RKO (cell line): ENCODE measurements at places on chromosomes 7 and 10.
A peak's percentile ranks its signal among the peaks of the same experiment; 100 is the strongest.

DNA sequence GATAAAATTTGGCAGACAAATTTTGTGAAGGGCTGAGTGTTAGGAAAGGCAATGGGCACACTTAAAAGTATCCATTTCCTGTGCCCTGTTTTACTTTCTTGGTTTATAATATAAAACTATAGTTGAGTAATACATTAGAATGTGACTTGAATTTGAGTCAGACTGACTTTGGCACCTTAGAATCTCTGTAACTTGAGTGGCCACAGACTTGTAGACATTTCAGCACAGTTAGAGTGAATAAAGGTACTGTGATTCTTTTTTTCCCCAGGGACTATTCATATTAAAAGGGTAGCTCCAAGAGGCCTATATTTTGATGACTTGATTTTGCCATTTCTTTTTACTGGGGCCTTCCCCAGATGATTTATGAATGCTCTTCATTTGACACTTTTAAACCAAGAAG, 22.4 kb downstream of the GBF1 start:
- DNase-seq: no peak

GRCh38 chr10:112802411-112803022, 147.5 kb upstream of the TCF7L2 start:
- no peak for DNase-seq

DNA sequence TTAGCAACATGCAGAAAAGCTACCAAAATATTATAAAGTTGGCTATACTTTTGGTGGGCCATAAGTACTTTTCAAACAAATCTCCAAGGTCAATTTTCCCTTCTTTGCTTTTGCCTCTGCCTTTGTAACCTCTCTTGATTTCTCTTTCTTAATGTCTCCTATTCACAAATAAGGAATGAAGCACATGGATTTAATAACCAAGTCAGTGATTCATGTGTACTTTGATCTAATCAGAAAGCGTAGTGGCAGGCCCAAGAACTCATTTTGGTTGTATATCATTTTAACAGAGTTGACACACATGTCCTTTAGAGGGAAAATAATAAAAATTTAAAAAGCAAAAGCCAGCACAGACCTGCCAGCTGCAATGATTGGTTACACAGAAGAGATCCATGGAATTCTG, 93.7 kb downstream of the FZD1 start:
- DNase-seq: no peak

GRCh38 chr7:153012203-153012602, 252.7 kb downstream of the ACTR3B start:
- no peak for DNase-seq

GRCh38 chr7:24874791-24875190, 105.2 kb downstream of the OSBPL3 start:
- no peak for DNase-seq

GRCh38 chr7:2484868-2485267, 8.7 kb upstream of the GRIFIN start:
- DNase-seq: no peak

DNA sequence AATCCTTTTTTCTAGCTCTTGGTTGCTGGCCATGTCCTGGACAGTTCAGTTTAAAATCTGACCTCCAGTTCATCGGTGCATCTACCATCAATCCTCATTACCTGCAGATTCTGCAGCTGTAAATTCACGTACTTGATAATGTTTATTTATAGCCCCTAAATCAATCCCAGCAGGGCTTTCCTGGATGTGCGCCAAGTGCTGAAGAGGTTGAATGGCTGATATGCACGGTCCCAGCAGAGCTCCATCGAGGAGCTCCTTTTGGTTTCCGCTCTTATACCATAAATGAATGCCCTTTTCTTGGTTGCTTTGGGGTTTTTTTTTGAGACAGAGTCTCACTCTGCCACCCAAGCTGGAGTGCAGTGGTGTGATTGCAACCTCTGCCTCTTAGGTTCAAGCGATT, 91.2 kb upstream of the CCZ1B start:
- DNase-seq: no peak

GRCh38 chr7:154183482-154183881, 131.3 kb downstream of the DPP6 start:
- DNase-seq: no peak

DNA sequence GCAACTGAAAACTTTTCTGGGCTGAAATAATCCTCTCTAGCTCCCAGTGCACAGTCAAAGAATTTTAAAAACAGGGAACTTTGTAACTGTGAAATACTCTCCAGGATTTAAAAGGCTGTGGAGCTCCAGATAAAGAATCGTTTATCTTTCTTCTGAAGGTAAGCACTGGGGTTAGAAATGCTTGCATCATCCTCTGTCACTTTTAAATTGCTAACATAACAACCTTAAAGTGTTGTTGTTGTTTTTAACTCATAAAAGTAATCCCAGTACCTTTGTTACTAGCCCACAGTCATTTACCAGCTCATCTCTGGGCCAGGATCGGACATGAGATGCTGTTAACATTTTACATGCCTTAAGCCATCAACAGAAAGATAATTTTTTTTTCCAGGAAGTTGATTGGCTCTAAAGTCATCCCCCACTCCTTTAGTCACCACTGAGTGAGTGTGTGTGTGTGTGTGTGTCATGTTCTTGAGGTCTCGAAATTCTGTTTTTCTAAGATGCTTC, at the start of gene SLC39A12:
Gene SLC39A12 (plus strand): TSS at position 51 of the 504 bp plus-strand sequence. CDS start 1,359 bp downstream, outside the sequence.
- DNase-seq: peak; percentile 75

GRCh38 chr7:50196719-50197118, 103.7 kb upstream of the ZPBP start:
- DNase-seq: no peak

GRCh38 chr7:108492742-108493141, 33.2 kb downstream of the PNPLA8 start:
- no peak for DNase-seq

- DNase-seq: no peak
Measured at GRCh38 chr10:68330852-68331454, 911 bp upstream of the HNRNPH3 start.

DNA sequence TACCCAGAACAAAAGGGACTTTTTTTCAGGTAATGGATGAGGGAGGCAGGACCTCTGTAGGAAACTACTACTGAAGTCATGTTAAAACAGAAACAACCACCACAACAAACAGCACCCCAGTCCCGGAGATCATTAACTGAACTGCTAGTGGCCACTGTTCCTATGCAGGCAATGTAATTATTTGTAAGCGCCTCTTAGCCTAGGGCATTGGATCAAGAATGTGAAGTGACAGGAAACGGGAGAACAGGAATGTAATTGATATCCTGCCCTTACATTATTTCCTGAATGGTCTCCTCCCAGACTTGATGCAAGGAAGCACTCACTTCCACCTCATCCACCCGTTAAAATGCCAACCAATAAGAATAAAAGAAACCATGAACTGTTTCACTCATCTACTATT, 16.7 kb upstream of the GAD2 start:
- DNase-seq: no peak

- peak; percentile 58 for DNase-seq
Measured at GRCh38 chr7:69399401-69399800, 198.9 kb upstream of the AUTS2 start.

DNA sequence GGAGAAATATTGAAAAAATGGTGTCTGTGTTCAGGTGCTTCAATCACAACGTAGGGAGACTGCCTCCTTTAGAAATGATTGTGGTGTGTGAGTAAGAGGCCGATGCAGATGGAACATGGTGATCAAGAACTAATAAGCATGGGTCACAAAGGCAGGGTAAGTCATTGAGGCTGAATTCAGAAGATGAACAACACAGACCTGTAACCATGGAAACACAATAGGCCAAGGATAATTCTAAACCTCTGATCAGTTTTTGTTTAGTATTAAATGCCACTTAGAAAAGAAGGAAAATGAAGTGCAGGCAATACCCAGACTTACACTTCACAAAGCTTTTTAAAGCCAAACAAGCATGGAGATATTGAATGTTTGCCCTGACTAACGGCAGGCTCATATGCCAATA, 32.8 kb upstream of the TAS2R16 start:
- no peak for DNase-seq

- DNase-seq: peak; percentile 66
Measured at GRCh38 chr7:133139350-133139749, 57.5 kb upstream of the CHCHD3 start.

DNA sequence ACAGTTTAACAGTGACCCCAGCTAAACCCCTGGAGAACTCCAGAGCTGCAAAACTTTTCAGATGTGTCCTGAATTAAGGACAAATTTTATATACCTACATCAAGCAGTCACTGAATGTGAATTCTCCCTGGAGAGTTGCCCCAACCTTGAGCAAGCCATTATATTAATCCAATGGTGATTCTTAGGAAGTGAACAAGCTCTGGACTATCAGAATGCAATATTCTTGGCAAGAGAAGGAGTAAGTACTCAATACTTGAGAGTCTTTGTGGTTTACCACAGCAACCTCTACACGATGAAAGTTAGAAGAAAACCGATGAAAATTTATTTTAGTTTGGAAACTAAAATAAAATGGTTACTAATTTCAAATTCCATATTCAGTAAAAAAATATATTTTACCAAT, 19.3 kb upstream of the ZNF365 start:
- no peak for DNase-seq

DNA sequence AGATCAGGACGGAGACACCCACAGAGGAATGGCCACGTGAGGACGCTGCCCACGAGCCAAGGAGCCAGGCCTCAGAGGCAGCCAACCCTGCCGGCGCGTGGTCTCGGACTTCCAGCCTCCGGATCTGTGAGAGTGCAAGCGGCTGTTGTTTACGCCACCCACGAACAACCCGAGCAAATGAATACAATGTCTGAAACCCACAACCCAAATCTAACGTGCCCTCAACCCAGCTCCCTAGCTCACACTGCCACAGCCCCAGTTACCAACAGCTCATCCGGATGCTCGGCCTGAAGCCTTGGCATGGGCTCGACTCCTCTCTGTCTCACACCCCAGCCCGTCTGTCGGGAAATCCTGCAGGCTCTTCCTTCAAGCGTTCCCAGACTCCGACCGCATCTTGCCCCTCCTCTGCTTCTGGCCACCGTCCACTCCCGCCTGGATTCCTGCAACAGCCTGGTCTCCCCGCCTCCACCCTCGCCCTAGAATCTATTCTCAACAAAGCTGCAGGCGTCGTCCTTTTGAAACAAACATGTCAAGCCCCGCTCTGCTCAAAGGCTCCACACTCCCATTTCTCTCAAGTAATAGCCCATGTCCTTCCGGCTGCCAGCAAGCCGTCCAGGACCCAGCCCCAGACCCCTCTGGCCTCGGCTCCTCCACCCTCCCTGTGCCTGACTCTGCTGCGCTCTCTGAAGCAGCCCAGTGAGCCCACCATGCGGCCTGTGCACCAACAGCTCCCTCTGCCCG, 35.3 kb downstream of the STK32C start:
- no peak for DNase-seq

DNA sequence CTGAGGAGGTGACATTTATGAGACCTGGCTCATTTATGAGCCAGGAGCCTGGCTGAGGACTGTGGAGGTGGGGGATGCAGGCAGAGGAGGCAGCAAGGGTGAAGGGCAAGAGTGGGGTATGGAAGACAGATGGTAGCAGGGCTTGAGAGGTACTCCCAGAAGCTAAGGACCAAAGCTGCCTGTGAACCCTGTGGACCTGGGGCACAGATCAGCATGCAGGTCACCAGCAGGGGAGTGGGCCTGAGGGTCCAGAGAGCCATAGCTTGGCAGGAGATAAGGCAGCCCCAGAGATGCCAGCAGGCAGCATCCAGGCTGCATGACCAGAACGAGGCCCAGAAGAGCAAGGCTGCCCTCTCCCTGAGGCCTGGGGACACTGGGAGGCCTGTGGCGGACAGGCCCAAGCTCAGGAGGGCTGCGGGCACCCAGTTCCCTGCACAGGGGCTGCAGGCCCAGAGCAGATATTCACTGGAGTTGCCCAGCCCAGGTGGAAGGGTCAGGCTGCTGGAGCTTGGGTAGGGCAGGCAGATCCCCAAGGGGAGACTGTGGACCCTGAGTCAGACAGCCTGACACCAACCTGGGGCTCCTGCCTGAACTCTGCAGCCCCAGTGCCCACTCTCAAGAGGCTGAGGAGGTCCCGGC, 3.4 kb downstream of the GPR15LG start:
- no peak for DNase-seq

GRCh38 chr7:2355705-2356008, 1.0 kb downstream of the EIF3B start:
- peak; percentile 35 for DNase-seq

DNA sequence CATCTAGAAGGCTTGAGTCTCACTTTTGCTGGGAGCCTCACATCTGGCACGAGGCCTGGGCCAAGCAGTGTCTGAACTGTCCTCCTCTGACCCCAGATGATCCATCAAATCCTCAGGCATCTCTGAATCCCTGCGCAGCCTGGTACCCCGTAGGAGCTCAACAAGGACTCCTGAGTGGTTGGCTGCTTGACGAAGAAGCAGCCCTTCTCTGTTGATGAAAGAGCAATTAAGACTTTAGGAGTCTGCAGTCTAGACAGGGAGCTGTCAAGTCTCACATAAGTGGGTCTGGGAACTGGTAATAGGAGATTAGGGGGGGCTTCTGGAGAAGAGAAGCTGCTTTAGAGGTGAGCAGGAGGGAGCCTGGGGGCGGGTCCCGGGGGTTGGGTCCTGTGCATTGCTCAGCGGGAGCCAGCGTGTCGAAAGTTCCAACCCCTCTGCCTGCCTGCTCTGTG, 326.0 kb downstream of the RPS24 start:
- no peak for DNase-seq

DNA sequence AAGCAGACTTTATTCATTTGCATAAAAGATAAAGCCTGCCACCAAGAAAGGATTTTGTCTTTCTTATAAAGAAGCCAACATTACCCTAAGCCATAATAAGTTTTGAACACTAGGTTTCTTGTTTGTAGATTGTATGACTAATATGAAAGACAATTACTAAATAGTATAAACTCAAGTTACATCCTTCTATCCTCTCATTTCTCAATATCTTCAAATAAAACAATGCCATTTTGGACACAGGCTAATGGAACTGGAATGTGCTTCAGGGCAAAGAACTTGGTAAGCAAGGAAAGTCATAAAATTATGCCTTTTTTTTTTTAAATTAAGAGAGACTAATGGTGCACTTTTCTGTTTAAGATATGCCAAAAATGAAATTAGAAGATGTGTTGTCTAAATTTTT, 137.7 kb downstream of the DKK1 start:
- DNase-seq: no peak

- DNase-seq: no peak
Measured at GRCh38 chr7:85664341-85664740, 477.5 kb upstream of the SEMA3D start.

GRCh38 chr10:20627946-20628507, 269.1 kb downstream of the NEBL start:
- no peak for DNase-seq

DNA sequence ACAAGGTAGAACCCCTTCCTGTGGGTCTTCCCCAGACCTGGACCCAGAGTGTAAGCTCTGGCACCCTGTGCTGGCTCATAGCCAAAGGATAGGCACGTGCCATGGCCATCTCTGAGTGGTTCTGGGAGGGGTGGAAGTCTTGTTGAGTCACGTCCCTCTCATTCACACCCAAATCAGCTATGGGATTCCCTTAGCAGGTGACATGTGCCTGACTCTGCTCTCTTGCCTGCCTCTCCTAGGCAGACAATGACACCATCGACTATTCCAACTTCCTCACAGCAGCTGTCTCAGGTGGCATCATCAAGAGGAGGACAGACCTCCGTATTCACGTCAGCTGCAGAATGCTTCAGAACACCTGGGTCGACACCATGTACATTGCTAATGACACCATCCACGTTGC, 59.8 kb downstream of the C10orf120 start:
- DNase-seq: no peak
